ENCODE measurements at places on chromosomes 11 and 22. TPM values are rescaled to one million over a fixed set of nuclear protein-coding genes. Genes with fewer than 3 reads are reported as not detected.

The MTMR2 gene
- total RNA-seq, result 17.3 TPM

The KRTAP5-1 gene
- total RNA-seq, result not detected

The SERPING1 gene
- total RNA-seq, result 111 TPM

The FLRT1 gene
- 0.27 TPM for total RNA-seq

The IL18 gene
- 19.0 TPM for total RNA-seq

The OR56B4 gene
- total RNA-seq, result not detected

The OR52L1 gene
- total RNA-seq, result not detected

The CTTN gene
- total RNA-seq, result 536 TPM

GRCh38 chr11:119991669-119992068, 146.2 kb downstream of the TRIM29 start:
- DNase-seq, result no peak

GRCh38 chr11:44747836-44748235, 21.1 kb downstream of the TSPAN18 start:
- DNase-seq, result no peak

DNA sequence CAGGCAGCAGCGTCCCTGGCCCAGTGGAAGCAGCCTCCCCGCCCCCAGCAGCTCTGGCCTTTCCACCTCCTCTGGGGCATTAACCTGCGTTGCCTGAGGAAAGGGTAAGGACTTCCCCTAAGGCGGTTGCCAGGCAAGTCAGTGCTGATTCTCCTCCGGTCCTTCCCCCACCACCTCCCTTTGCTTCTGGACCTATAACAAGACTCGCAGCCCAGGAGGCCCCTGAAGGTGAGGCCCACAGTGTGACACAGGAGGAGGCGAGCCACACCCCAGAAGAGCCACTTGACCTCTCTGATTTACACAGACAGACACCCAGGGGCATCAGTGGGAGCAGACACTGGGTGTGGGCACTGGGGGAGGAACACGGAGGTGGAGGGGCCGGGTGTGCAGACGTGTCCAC, 35.4 kb downstream of the ASCL2 start:
- DNase-seq, result no peak

GRCh38 chr11:133414506-133414905, 117.8 kb downstream of the OPCML start:
- DNase-seq, result no peak

GRCh38 chr11:92340839-92341238, 116.2 kb downstream of the FAT3 start:
- DNase-seq, result no peak

DNA sequence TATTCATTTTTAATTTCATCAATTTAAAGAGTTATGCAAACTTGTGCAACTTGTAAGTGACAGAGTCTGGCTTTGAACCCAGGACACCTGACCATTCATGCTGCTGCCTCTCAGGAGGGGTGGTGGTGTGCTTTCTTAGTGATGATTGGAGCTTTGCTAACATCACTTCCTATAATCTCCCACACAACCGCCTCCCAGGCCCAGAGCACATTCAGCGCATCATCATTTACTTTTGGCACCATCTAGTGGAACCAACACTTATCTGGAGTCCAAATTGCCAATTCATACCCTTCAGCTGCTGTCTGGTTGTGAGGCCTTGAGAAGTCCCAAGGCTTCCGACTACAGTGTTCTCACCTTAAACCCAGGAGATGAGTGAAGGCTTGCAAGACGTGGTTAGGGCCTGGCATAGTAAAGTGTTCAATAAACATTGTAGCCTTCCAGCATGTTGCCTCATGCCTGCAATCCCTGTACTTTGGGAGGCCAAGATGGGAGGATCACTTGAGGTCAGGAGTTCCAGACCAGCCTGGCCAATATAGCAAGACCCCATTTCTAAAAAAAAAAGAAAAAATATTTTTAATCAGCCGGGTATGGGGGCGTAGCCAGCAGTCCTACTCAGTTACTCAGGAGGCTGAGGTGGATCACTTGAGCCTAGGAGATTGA, 1.1 kb upstream of the TTLL1 start:
- DNase-seq, result peak; percentile 40

- no peak for DNase-seq
These were observed 354.5 kb upstream of the ANO5 start for GRCh38 chr11:21838427-21838826.

- no peak for DNase-seq
These were observed 61.1 kb downstream of the IRAG1 start for GRCh38 chr11:10632483-10632882.

GRCh38 chr11:21614961-21615360, 577.9 kb upstream of the ANO5 start:
- no peak for DNase-seq

GRCh38 chr11:28209906-28210305, 101.7 kb downstream of the METTL15 start:
- no peak for DNase-seq

DNA sequence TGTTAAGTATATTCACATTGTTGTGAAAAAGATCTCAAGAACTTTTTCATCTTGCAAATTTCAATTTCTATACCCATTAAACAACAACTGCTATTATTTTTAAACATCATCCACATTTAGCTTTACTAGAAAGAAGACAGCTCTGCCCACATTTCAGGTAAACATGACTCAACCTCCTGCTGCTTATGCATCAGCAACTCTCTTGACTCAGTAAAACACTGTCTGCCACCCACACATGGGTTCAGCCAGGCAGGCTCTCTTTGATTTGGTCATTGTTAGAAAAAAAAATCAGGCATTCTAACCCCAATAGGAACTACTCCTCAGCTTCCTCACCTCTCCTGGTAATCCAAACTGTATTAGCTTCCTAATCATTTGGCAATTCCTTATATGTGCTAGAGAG, 5.1 kb upstream of the ENDOD1 start:
- no peak for DNase-seq

GRCh38 chr11:60756307-60757032, at the start of gene MS4A15:
MS4A15 (plus strand) TSS chr11:60756867; CDS start chr11:60763734, 6,867 bp downstream.
- DNase-seq, result peak; percentile 56

DNA sequence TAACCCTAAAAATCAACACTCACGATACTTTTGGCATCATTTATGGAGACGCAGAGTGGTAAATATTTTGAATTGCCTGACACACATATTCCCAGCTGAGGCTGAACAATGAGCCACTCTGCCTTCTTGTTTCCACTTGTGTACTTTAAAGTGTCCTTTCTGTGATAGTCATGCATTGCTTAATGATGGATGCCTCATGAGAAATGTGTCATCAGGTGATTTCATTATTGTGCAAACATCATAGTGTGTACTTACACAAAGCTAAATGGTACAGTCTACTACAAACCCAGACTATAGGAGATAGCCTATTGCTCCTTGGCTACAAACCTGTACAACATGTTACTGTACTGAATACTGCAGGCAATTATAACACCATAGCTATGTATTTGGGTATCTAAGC, 44.2 kb downstream of the MRE11 start:
- DNase-seq, result no peak

- DNase-seq, result no peak
These were observed 8.5 kb upstream of the SLC35C1 start for GRCh38 chr11:45796461-45796861.

DNA sequence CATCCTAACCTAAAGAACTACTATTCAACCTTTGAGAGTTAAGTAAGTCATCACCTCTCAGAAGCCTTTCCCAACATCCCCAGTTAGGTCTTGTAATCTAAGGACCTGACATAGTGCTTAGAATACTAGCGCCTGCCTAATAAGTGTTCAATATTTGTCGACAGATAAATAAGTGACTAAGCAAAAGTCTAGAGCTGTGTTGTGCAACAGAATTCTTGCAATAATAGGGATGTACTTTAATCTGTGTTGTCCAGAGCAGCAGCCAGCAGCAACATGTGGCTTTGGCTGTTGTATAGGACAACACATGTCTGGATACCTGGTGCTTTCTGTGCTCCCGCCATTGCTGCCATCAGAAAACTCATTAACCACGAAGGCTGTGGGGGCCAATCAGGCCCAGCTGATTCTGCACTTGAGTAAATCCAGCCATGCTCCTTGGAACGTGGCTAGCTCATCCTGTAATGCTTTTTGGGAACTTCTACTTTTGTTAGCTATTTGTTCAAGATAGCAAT, 66.8 kb upstream of the NTM start:
- no peak for DNase-seq

- DNase-seq, result peak; percentile 83
These were observed 605 bp upstream of the COPB1 start for GRCh38 chr11:14500181-14500651.

DNA sequence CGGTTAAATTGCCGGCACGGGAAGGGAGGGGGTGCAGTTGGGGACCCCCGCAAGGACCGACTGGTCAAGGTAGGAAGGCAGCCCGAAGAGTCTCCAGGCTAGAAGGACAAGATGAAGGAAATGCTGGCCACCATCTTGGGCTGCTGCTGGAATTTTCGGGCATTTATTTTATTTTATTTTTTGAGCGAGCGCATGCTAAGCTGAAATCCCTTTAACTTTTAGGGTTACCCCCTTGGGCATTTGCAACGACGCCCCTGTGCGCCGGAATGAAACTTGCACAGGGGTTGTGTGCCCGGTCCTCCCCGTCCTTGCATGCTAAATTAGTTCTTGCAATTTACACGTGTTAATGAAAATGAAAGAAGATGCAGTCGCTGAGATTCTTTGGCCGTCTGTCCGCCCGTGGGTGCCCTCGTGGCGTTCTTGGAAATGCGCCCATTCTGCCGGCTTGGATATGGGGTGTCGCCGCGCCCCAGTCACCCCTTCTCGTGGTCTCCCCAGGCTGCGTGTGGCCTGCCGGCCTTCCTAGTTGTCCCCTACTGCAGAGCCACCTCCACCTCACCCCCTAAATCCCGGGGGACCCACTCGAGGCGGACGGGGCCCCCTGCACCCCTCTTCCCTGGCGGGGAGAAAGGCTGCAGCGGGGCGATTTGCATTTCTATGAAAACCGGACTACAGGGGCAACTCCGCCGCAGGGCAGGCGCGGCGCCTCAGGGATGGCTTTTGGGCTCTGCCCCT, 529 bp upstream of the CCND1 start:
- DNase-seq, result peak; percentile 64
